Activated CD8-positive, alpha-beta memory T cell treated with anti-CD3 and anti-CD28 coated beads, Interleukin-2, amount 10 ng/mL, durations not matched to agents 7 days and 5 days (primary cell): ENCODE measurements at places on chromosomes 13 and 19. TPM values are rescaled to one million over a fixed set of nuclear protein-coding genes. Genes with fewer than 3 reads are reported as not detected.

- no peak overlapping the region for H3K4me3 ChIP-seq
- H3K27me3 ChIP-seq = peaks cover 10% of the 10 kb centered on the region
- H3K36me3 ChIP-seq = no peaks in the 10 kb centered on the region
- H3K4me1 ChIP-seq = peaks cover 13% of the 10 kb centered on the region
- no peak overlapping the region for H3K27ac ChIP-seq
- DNase-seq = peak; percentile 66
Measured at GRCh38 chr19:3276341-3276799, 51.9 kb downstream of the CELF5 start.

DNA sequence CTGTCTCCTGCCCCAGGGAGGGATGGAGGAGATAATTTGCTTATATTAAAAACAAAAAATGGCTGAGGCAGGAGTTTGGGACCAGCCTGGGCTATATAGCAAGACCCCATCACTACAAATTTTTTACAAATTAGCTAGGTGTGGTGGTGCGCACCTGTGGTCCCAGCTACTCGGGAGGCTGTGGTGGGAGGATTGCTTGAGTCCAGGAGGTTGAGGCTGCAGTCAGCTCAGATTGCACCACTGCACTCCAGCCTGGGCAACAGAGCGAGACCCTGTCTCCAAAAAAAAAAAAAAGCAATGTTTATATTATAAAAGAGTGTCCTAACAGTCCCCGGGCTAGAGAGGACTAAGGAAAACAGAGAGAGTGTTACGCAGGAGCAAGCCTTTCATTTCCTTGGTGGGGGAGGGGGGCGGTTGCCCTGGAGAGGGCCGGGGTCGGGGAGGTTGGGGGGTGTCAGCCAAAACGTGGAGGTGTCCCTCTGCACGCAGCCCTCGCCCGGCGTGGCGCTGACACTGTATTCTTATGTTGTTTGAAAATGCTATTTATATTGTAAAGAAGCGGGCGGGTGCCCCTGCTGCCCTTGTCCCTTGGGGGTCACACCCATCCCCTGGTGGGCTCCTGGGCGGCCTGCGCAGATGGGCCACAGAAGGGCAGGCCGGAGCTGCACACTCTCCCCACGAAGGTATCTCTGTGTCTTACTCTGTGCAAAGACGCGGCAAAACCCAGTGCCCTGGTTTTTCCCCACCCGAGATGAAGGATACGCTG is 184.0 kb downstream of the KDM4B start:
- H3K27ac ChIP-seq = no peak overlapping the region
- no peaks in the 10 kb centered on the region for H3K36me3 ChIP-seq
- no peak overlapping the region for H3K4me3 ChIP-seq
- DNase-seq = no peak

- no peak overlapping the region for H3K4me3 ChIP-seq
- peaks cover 14% of the 10 kb centered on the region for H3K4me1 ChIP-seq
- peaks cover 11% of the 10 kb centered on the region for H3K36me3 ChIP-seq
- H3K27ac ChIP-seq = no peak overlapping the region
- no peak for DNase-seq
Measured at GRCh38 chr13:94556621-94557020, 39.3 kb downstream of the TGDS start.

GRCh38 chr13:112779856-112780604 is 90.2 kb downstream of the ATP11A start:
- no peak for DNase-seq
- no peak overlapping the region for H3K27ac ChIP-seq
- no peak overlapping the region for H3K4me3 ChIP-seq
- no peaks in the 10 kb centered on the region for H3K27me3 ChIP-seq
- peaks cover 3% of the 10 kb centered on the region for H3K4me1 ChIP-seq

DNA sequence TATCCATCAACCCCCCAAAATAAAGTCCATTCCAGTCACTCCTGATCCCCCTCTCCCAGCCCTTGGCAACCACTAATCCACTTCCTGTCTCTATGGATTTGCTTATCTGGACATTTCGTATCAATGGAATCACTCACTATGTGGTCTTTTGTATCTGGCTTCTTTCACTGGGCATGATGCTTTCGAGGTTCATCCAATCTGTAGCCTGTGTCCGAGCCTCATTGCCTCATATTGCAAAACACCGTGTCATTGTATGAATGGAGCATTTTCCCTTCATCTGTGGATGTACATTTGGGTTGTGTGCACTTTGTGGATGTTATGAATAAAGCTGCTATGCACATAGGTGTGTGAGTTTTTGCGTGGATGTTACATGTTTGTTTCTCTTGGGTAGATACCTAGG is 1.4 kb upstream of the FZR1 start:
- H3K27ac ChIP-seq = peak overlapping the region; percentile 91
- H3K4me1 ChIP-seq = peaks cover 46% of the 10 kb centered on the region
- H3K36me3 ChIP-seq = peaks cover 16% of the 10 kb centered on the region
- H3K4me3 ChIP-seq = peak overlapping the region; percentile 92

The IFNL1 gene
- 0.70 TPM for total RNA-seq

The PLVAP gene
- total RNA-seq = not detected

The PSG4 gene
- not detected for total RNA-seq
